ENCODE measurements at places on chromosomes 11 and 22. TPM values are rescaled to one million over a fixed set of nuclear protein-coding genes. Genes with fewer than 3 reads are reported as not detected.
A peak's percentile ranks its signal among the peaks of the same experiment; 100 is the strongest.

GRCh38 chr11:117220568-117220967 is 11.3 kb downstream of the PCSK7 start:
- no peak for DNase-seq

The USP2 gene
- total RNA-seq: 0.54 TPM

GRCh38 chr22:24760708-24761306 is 13.7 kb downstream of the PIWIL3 start:
- no peak for DNase-seq

The CDC42EP2 gene
- 0.81 TPM for total RNA-seq

DNA sequence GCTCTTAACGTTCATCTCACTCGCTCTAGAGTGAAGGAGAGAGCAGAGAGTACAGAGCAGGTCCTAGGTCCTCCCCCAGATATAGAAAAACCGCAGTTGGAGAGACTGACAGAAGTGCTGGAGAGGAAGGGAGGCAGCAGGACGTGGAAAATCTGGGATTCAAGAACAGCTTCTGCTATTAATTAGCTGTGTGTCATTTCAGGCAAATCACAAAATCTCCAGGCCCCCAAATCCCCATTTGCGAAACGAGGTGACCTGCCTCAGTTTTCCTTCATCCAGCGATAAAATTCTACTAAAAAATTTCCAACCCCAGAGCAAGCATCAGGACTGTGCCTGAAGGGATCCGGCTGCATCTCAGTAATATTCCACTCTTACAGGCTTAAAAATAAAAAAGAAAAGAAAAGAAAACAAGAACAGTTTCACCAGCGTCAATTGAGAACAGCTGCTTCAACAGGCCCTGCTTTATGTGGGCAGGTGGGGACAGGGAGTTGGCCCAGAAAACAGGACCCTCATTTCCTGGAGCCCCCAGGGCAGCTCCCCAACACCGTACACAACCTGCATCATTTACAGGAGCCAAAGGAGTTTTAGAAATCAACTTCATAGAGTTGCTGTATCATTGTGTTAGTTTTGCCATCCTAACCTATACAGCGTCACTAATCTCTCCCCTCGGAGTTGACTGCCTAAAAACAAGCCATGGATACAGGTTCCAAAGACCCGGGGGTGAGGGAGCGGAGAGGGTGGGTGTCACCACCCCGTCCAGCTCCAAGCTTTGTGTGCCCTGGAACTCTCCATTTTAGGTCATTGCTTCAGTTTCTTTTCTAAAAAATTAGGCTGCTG is 2.3 kb upstream of the MALAT1 start:
- no peak for DNase-seq

The SMPD1 gene
- total RNA-seq: 14.0 TPM

GRCh38 chr11:68632802-68633201 is 51.5 kb upstream of the GAL start:
- peak; percentile 52 for DNase-seq

GRCh38 chr11:122882189-122882856 is at the start of gene JHY:
Gene JHY (plus strand): TSS chr11:122882759. CDS start chr11:122885850, 3,091 bp downstream.
- peak; percentile 58 for DNase-seq

The MUC5AC gene
- under 0.01 TPM for total RNA-seq

DNA sequence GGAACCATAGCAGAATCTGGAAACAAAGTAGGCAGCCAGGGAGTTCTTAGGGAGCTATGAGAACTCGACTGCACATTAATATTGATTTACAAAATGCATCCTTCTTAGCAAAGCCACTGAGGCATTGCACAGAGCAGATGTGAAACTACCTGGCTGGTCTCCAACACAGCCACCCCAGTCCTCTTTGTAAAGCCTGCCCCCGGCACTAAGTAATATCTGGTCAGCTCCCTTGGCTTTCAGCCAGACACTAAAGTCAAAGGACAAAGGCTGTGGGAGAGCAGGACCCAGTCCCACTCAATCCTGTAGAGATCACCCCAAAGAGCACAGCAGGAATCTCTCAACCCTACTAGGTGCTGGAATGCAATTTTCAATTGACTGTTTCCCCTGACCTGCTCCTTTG is 12.8 kb downstream of the XRRA1 start:
- no peak for DNase-seq

The THAP12 gene
- 17.5 TPM for total RNA-seq

DNA sequence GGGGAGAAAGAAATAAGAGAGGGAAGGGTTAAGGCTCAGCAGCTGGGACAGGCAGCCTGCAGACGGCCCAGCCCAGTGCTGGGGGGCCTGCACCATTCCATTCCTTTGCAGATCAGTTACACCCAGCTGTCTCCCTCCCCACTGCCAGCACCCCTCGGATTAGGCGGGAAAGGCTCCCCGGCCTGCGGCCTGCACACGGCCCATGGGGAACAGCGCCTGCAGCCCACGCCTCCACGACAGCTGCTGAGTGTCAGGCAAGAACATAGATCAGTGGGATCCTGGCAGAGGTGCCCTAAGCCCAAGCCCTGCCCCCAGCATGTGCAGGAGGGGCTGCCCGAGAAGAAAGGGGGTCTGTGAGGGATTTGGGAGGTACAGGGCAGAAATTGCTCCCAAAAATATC is 65.8 kb upstream of the MYOD1 start:
- DNase-seq: no peak

- no peak for DNase-seq
Measured at GRCh38 chr11:5596607-5597201, at the start of gene TRIM6. Gene TRIM6 (plus strand): TSS chr11:5596637. CDS start chr11:5596898, 261 bp downstream.

- no peak for DNase-seq
Measured at GRCh38 chr11:10050561-10050960, 243.5 kb downstream of the SBF2 start.

The OTOG gene
- not detected for total RNA-seq

- no peak for DNase-seq
Measured at GRCh38 chr22:25281675-25282345, 62.4 kb downstream of the CRYBB2 start.

DNA sequence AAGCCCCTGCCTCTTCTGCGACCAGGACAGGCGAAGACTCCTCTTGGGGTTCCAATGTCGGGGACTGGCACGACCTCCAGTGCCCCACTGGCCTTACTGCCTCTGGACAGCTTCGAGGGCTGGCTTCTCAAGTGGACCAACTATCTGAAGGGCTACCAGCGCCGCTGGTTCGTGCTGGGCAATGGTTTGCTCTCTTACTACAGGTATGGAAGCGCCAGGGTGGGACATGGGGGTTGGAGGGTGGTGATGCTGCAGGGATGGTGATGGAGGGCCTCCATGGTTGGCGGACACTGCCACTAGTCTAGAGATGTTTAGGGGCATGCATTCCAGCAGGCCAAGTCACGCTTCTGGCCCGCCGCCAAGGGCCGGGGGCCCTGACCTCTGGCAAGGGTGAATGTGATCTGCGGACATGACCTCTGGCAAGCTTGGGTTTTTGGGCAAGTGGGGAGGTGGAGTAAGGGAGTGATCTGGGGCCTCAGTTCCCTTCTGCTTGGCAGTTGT is 727 bp downstream of the OSBP2 start:
- DNase-seq: no peak

DNA sequence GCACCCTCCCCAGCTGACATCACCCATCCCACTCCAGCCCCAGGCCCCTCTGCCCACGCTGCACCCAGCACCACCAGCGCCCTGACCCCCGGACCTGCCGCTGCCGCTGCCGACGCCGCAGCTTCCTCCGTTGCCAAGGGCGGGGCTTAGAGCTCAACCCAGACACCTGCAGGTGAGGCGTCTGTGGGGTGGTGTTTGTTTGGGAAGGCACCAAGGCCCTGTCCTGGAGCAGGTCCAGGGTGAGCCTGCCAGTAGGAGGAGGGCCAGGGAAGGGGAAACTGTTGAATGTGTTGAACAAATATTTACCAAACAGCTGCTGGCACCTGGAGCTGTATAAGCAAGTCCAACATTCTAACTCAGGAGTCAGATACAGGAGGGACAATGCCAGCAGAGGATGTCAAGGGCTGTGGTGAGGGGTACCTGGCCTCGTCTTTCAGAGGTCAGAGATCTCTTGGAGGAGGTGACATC is 3.1 kb downstream of the VEGFB start:
- no peak for DNase-seq

The GDPD4 gene
- total RNA-seq: not detected

DNA sequence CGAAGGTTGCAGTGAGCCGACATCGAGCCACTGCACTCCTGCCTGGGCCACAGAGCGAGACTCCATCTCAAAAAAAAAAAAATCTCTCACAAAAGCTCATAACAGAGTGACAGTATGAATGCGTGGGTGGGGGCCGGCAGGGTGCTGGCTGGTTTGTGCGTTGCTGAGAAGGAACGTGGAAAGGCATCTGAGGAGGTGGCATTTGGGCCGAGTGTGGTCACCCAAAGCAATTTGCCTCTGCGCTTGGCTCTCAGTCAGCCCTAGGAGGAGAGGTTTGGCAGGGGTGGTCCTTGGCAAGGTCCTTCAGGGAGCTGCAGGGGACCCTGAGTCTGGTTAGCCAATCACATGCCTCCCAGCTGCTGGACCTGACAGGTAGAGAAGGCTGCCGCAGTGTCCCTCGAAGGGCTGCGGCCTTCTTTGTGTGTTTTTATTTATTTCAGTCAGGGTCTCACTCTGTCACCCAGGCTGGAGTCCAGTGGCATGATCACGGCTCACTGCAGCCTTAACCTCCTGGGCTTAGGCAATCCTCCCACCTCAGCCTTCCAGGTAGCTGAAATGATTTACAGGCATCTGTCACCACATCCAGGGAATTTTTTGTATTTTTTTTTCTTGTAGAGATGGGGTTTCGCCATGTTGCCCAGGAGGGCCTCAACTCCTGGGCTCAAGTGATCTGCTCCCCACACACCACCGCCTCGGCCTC is 23.5 kb upstream of the OSBPL5 start:
- DNase-seq: no peak

DNA sequence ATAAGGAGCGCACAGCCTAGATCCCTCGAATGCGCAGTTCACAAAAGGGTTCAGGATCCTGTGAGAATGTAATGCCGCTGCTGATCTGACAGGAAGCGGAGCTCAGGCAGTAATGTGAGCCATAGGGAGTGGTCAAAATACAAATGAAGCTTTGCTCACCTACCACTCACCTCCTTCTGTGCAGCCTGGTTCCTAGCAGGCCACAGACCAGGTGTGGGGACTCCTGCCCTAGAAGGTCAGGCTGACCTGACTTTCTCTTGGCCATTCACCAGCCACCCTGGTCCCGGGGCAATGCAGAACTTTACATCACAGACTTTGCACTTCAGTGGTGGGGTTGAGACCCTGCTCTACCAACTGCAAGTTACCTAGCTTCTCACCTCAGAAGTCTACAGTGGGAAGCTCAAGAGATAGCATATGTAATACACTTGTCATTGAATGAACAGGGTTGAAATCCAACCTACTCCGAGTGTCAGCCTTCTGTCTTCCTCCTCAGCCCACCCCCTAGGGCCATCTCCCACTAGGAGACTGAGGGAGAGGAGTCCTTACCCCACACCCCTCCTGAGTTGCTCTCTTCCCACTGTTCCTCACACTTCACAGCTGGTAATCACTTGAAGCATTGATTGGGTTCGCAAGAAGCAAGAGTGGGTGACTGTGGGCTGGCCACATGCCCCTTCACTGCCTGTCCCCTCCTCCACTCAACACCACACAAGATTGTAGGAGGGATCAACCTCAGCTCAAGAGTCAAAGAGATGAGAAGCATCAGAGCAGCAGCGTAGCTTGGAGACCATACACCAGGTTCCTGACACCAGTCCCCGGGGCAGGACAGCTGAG is 2.0 kb upstream of the KCNJ1 start:
- no peak for DNase-seq

DNA sequence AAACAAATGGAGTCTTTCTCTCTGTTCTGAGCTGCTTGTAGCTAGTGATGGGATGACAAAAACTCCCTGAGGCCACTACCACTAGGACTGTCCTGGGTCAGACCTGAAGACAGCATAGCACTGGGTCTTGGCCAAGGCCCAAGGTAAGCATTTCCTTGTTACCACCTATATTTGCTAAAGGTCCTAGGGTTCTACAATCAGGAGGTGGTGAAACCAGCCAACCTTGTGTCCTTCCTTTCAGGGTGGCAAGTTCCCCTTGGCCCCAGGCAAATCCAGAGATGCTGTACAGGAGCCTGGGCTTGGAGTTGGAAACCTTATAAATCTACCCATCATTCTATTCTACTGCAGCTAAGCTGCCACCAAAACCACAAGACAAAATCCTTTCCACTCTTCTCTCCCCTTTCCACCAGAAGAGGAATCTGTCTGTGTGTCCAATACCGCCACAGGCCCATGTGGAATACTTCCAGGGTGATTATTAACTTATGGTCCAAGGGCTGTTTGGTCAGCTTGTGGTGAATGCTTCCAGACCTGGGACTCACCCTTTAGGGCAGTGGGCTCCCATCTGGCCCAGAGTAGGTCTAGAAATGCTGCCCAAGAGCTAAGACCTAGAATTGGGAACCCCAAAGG is 16.8 kb downstream of the SLC22A25 start:
- DNase-seq: no peak

The OR4D5 gene
- total RNA-seq: 0.27 TPM

GRCh38 chr11:126332221-126332711 is 23.2 kb upstream of the ST3GAL4 start:
- DNase-seq: no peak

- no peak for DNase-seq
Measured at GRCh38 chr11:70367071-70367470, 31.3 kb upstream of the CTTN start.

DNA sequence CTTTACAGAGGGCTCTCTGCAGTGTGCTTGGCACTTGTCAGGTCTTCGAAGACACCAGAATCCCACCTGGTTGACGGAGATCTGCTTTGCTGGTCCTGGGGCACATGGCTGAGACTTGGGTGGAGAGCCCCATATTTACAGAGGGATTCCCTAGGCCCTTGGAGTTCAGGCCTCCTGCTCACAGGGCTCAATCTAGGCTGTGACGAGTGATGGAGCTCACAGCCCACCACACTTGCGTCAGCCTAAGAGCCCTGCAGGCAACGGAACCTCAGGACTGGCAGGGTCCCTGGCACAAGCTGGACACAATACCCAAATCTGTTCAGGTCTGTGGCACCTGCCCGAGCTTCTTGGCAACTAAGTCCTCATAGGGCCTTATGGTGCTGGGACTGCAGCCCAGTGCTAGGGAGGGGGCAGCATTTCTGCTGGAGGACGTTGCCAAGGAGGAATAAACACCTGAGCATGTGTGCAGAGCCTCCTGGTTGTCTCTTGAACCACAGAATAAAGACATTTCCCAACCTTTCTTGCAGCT is 59.1 kb downstream of the KCNC1 start:
- no peak for DNase-seq

- DNase-seq: no peak
Measured at GRCh38 chr11:17736930-17737817, 2.6 kb downstream of the KCNC1 start.

The SERHL2 gene
- 0.27 TPM for total RNA-seq

DNA sequence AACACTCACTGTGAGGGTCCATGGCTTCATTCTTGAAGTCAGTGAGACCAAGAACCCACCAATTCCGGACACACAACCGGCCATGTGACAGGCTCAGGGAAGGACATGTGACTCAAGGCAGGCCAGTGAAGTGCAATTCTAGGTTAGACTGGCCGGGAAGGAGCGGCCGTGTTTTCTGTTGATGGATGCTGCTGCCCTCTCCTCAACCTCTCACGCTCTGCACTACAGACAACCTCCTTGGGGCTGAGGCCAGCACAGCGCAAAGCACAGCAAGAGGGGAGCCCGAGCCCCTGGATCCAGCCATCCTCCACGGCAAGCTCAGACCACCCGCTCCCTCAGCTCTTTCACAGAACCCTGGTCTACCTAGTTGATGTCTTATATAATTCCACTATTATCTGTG is 2.8 kb downstream of the NUDT8 start:
- DNase-seq: no peak

The NAALADL1 gene
- total RNA-seq: 94.5 TPM

The ESAM gene
- 5.4 TPM for total RNA-seq
